GM12878 (cell line): ENCODE measurements at places on chromosomes 16 and 17. TPM values are rescaled to one million over a fixed set of nuclear protein-coding genes. Genes with fewer than 3 reads are reported as not detected.

CFAP97D1 gene
- total RNA-seq, result not detected in 2 replicates

TNS4 gene
- total RNA-seq, result 0.90 and 1.0 TPM in 2 replicates

DNA sequence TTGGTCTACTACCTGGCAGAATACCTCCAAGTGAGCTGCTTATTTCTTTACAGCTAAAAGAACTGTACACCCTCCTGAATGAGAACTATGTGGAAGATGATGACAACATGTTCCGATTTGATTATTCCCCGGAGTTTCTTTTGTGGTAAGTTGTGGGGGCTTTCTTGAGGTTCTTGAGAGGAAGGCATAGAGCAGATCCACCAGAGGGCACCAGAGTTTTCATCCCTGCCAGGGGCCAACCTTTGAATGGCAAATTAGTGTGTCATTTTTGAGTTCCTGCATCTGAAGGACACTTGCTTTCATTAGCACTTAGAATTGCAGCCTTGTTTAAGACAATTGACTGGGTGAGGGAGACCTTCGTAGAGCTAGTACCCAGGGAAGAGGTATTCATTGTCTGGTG lies 35.0 kb downstream of the NMT1 start:
- DNase-seq, result no peak

GRCh38 chr17:74759243-74759801 lies 10.9 kb downstream of the NHERF1 start:
- no peak for DNase-seq

CTF1 gene
- 0.45 and 0.46 TPM in 2 replicates for total RNA-seq
